Astrocyte of the cerebellum (primary cell): ENCODE measurements at places on chromosomes 4 and X.
A peak's percentile ranks its signal among the peaks of the same experiment; 100 is the strongest.

DNA sequence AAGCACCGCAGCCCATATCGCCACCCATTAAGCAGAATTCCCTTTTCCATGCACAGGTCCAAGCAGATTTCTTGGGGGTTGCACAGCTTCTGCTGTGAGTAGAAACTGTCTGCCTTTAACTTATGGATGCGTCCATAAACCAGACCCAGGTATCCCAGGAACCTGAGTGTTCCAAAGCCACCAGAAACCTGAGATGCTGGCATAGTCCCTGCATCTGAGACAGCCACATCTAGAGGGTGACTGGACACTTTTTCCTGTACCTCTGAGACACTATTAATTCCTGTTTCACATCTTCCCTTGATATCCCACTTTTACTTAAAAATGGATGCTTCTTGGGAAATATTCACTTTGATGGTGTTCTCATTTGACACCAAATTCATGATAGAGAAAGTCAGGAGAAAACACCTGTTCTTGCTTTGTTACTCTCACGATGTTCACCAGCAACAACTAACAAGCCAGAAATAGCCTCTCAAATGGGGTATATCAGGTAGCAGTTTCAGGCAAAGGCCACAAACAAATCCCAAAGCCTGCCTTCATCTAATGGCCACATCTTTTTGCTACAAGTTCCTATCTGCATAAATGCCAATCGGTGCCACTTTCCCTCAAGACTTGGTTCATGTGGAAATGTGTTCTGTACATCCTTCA is 45.5 kb upstream of the PRDX4 start:
- no peak for DNase-seq

- no peak for DNase-seq
Observed at GRCh38 chr4:102036619-102037376, 246.3 kb downstream of the BANK1 start.

- no peak for DNase-seq
Observed at GRCh38 chrX:3143043-3143799, 102.0 kb downstream of the ARSF start.

DNA sequence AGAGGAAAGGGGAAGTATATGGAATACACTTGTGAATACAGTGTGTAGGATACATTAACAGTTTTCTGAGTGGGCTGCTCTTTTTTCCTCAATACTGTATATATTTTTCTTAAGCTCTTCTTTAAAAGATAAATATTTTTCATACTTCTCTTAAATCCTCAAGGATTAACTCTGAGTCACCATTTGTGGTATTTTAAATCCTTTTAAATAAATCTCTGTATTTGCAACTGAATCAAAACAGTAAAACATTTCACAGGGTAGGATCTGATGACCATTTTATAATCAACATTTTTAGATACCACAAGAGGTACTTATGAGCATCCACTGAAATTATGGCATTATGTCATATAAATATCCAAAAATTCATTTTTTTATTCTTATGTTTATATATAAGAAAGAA is 87.6 kb downstream of the GAB1 start:
- DNase-seq, result no peak

GRCh38 chr4:8185295-8185694 is 13.8 kb upstream of the SH3TC1 start:
- peak; percentile 79 for DNase-seq

DNA sequence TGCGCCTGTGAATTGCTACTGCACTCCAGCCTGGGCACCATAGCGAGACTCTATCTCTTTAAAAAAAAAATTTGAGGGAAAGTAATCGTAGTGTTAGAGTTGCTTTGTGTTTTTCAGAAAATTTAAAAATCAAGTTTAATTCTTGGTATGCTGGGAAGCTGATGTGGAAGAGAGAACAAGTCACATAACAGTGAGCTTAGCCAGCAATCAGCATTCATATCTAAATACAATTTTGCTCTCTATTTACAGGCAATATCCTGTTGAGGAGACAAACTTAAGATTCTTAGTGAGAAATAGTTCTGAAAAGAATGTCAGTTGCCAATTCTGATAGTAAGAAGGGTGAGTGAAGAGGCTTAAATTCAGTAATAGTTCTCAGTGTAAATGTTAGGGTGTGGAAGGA is 9.6 kb upstream of the NDUFC1 start:
- no peak for DNase-seq

DNA sequence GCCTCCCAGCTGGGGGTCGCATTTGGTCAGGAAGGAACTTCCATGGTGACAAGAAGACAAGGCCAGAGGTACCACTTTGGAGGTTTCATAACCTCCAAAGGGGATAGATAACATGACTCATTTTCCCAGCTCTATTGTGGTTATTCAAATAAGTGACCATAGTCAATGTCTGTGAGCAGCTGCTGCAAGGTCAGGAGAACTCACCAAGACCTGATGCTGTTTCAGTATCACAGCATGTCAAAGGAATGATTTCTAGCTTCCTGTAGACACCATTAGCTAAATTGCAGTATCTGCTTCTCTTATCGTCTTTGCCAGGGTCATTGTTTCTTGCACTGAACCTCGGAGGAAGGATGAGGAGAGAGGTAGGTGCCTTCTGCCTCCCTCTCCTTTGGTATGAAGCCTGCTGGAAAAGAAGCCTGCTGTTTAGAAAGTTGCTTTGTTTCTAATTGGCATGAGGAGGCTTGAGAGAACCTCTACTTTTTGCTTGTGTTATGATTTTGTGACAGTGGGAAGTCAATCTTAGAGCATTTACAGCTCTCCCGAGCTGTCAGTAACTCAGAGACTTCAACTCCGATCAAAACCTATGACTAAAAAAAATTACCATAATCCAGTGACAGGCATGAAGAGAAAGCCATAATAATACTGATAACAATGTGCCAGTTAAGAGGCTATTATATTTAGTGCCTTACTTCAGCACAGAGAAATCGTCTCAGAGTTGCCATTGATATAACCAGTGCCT is 38.0 kb upstream of the GATB start:
- no peak for DNase-seq
